ENCODE measurements at places on chromosomes 13 and 19. TPM values are rescaled to one million over a fixed set of nuclear protein-coding genes. Genes with fewer than 3 reads are reported as not detected.

Gene GRIN2D
- total RNA-seq: 2.4 TPM

GRCh38 chr19:2327773-2328400, 499 bp downstream of the LSM7 start:
- H3K4me1 ChIP-seq: peaks cover 13% of the 10 kb centered on the region
- no peak overlapping the region for H3K27ac ChIP-seq
- H3K36me3 ChIP-seq: no peaks in the 10 kb centered on the region

Gene SELENOV
- total RNA-seq: 2.5 TPM

DNA sequence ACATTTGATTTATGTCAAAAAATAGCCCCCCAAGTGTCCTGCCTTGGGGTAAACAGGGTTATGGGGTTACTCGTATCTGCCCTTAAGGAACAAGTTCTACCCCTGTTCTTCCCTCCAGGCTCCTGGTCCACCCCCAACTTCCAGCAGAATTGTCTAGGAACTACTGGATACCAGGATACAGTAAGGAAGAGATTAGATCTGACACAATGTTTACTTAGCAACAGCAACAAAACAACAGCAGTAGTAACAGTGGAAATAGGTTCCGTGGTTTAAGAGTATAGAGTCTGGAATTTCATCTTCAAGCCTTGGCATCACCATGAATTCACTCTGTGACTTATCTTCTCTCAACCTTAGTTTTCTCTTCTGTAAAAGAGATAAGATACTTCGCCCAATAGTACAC, 1.7 kb upstream of the FAM98C start:
- no peaks in the 10 kb centered on the region for H3K36me3 ChIP-seq
- H3K27me3 ChIP-seq: no peaks in the 10 kb centered on the region
- no peak overlapping the region for H3K27ac ChIP-seq
- DNase-seq: no peak
- H3K4me3 ChIP-seq: no peak overlapping the region

Gene C19orf81
- 10.2 TPM for total RNA-seq

DNA sequence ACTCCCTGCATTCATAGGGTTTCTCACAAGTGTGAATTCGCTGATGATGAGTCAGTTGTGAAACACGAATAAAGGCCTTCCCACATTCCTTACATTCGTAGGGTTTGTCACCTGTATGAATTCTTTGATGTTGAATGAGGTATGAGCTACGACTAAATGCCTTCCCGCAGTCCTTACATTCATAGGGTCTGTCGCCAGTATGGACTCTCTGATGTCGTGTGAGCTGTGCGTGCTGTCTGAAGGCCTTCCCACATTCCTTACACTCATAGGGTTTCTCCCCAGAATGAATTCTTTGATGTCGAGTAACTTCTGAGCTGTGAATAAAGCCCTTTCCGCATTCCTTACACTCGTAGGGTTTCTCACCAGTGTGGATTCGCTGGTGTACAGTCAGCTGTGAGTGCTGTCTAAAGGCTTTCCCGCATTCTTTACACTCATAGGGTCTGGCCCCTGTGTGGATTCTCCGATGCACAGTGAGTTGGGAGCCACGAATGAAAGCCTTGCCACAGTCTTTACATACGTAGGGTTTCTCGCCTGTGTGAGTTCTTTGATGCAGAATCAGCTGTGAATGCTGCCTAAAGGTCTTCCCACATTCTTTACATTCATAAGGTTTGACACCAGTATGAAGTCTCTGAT, 30.5 kb upstream of the COX7A1 start:
- H3K36me3 ChIP-seq: no peaks in the 10 kb centered on the region
- no peak overlapping the region for H3K27ac ChIP-seq
- no peaks in the 10 kb centered on the region for H3K4me1 ChIP-seq
- H3K27me3 ChIP-seq: no peaks in the 10 kb centered on the region
- no peak overlapping the region for H3K4me3 ChIP-seq
- DNase-seq: no peak

DNA sequence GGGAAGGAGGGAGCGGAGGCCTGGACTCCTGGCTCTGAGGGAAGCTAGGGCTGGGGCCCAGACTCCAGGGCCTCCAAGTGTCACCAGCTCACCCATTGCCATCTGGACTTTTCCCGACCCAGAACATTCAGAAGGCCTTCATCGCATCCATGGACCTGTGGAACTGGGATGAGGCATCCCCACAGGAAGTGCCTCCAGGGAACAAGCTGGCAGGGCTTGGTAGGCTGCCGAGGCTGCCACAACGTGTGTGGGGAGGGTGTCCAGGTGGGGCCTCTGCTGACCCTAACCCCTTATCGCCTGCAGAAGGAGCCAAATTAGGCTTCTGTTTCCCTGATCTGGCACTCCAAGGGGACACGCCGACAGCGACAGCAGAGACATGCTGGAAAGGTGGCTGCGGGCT, 767 bp downstream of the ETV2 start:
- H3K27ac ChIP-seq: no peak overlapping the region
- no peaks in the 10 kb centered on the region for H3K27me3 ChIP-seq
- no peaks in the 10 kb centered on the region for H3K36me3 ChIP-seq
- DNase-seq: no peak
- H3K4me3 ChIP-seq: no peak overlapping the region
- H3K4me1 ChIP-seq: no peaks in the 10 kb centered on the region

All from testis (tissue), 5 donors.